GM23338 (cell line): ENCODE measurements at places on chromosomes 7 and 10. TPM values are rescaled to one million over a fixed set of nuclear protein-coding genes. Genes with fewer than 3 reads are reported as not detected.
A peak's percentile ranks its signal among the peaks of the same experiment; 100 is the strongest.

NPSR1 gene
- not detected in 2 replicates for total RNA-seq

MIOS gene
- 85.7 and 95.7 TPM in 2 replicates for total RNA-seq

NODAL gene
- 28.4 and 29.9 TPM in 2 replicates for total RNA-seq

ZPBP gene
- not detected in 2 replicates for total RNA-seq

DNA sequence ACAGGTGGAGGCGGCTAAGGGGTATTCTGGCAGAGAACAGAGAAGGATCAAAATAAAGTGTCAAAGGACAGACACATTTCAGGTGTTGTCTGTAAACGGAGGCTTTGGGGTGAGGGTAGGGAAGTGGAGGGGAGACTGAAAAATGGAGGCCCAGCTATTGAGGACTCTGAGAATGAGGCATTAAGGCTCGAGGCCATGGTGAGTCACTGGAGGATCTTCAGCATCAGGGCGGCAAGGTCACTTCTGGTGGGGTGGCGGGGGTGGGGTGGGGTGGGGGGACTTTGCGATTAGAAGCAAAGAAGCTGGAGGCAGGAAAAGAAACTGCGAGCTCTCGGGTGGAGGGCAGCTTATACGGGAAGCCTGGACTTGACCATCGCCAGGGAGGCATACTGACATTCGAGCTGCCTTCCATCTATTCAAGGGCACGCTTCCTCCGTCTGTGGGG, 58.4 kb upstream of the PCGF5 start:
- no peak for DNase-seq
- peak overlapping the region; percentile 66 for H3K4me3 ChIP-seq
- no peaks in the 10 kb centered on the region for H3K36me3 ChIP-seq
- no peaks in the 10 kb centered on the region for H3K4me1 ChIP-seq
- no peak overlapping the region for H3K27ac ChIP-seq

- H3K4me3 ChIP-seq: no peak overlapping the region
- DNase-seq: no peak
- no peak overlapping the region for H3K27ac ChIP-seq
Measured at GRCh38 chr7:103597606-103598005, 151.6 kb upstream of the SLC26A5 start.

DNA sequence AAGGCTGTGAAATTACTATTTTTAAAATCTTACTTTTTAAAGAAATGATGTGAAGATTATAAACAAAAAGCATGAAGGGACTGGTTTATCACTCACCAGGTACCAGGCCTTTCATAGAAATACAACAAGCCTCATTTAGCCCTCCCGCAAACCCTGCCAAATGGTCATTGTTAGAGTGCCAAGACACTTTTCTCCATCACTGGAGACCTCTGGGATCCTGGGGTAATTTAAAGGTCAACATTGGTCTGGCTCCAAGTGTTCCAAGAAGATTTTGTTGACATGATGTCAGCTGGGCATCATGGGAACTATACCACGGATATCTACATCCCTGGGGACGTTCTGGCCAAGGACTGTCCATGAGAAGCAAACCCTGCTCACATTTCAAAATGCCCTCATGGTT, 138.0 kb upstream of the FRMD4A start:
- H3K4me1 ChIP-seq: no peaks in the 10 kb centered on the region
- H3K27me3 ChIP-seq: no peaks in the 10 kb centered on the region
- H3K4me3 ChIP-seq: no peak overlapping the region
- DNase-seq: no peak
- no peaks in the 10 kb centered on the region for H3K36me3 ChIP-seq

DNA sequence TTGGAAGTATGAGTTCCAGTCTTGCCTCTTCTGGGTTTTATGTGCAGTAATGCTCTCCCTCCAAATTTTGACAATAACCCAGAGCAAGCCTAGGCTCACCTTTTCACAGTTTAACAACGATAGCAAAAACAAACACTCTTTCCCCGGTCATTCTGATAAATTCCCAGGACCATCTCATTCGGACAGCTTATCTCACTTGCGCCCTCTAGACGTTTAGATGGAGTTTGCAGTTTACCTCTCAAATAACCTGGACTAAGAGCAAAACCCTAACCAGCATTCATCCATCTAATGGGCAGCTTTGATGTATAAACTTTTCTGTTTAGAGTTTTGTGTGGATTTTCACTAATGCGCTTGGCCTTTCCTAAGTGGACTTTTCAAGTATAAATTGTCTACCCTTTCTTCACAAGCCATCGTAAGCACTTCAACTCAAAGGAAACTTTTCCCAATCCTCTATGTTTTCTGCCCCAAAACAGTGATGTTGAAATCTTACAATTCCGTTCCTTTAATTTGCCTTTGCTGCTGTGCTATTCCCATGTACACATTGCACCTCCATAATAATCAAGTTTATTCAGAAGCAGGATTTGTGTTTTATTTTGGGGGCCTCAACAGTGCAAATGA, 114.9 kb downstream of the HDAC9 start:
- H3K27me3 ChIP-seq: no peaks in the 10 kb centered on the region
- H3K4me3 ChIP-seq: no peak overlapping the region
- no peak overlapping the region for H3K27ac ChIP-seq
- peak; percentile 84 for DNase-seq
- peaks cover 16% of the 10 kb centered on the region for H3K4me1 ChIP-seq
- no peaks in the 10 kb centered on the region for H3K36me3 ChIP-seq

GRCh38 chr7:73621168-73622063, 2.9 kb downstream of the MLXIPL start:
- H3K4me3 ChIP-seq: no peak overlapping the region
- no peaks in the 10 kb centered on the region for H3K36me3 ChIP-seq
- 0 out of 2 replicates have a peak, but pooled peaks cover 8% of the 10 kb centered on the region for H3K4me1 ChIP-seq
- H3K27me3 ChIP-seq: peaks cover 13% of the 10 kb centered on the region
- peak; percentile 66 for DNase-seq
